ENCODE measurements at places on chromosomes 1 and 21.
A peak's percentile ranks its signal among the peaks of the same experiment; 100 is the strongest.

GRCh38 chr1:208112401-208112800 is 131.8 kb downstream of the PLXNA2 start:
- peak; percentile 17 for DNase-seq

GRCh38 chr1:190494451-190494850 is 16.8 kb upstream of the BRINP3 start:
- no peak for DNase-seq

DNA sequence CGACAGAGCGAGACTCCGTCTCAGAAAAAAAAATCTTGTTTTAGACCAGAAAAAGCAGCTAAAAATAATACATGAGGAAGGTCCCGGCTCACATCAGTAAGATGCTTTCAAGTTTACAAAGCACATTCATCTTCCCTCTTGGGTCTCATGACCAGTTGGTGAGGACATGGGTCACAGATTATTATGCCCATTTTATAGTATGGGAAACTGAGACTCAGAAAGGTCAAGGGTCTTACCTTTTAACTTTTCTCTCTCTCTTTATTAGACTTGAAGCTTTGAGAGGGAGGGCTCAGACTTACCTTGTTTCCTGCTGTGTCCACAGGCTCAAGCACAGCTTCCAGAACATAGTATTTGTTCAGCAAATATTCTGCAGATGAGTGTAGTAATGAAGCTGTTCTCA is 13.2 kb upstream of the RCC2 start:
- DNase-seq = no peak

GRCh38 chr1:225987491-225988316 is 11.4 kb downstream of the SDE2 start:
- no peak for DNase-seq

GRCh38 chr1:170705981-170706380 is 42.0 kb downstream of the PRRX1 start:
- no peak for DNase-seq

- no peak for DNase-seq
Observed at GRCh38 chr1:8218351-8219092, 99.4 kb upstream of the SLC45A1 start.

- no peak for DNase-seq
Observed at GRCh38 chr1:62398377-62398776, 38.5 kb upstream of the USP1 start.

DNA sequence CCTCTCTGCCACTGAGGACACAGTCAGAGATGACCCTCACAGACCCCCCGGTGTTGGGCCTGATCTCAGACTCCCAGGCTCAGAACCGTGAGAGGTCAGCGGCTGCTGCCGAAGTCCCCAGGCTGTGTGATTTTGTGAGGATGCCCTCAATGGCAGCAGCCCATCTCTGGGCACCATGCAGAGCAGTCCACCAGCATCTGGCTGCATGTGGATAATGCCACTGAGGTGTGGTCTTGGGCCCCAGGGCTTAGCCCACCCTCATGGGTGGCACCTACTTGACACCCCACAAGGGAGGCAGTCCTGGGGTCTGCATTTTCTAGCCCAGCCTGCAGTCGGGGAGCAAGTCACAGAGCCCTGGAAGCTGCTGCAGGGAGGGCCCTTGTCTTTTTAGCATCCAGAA is 5.5 kb upstream of the ACTRT2 start:
- no peak for DNase-seq

GRCh38 chr21:45670731-45671130 is 27.2 kb downstream of the PCBP3 start:
- no peak for DNase-seq

GRCh38 chr1:232452736-232453440 is 177.0 kb downstream of the SIPA1L2 start:
- no peak for DNase-seq

DNA sequence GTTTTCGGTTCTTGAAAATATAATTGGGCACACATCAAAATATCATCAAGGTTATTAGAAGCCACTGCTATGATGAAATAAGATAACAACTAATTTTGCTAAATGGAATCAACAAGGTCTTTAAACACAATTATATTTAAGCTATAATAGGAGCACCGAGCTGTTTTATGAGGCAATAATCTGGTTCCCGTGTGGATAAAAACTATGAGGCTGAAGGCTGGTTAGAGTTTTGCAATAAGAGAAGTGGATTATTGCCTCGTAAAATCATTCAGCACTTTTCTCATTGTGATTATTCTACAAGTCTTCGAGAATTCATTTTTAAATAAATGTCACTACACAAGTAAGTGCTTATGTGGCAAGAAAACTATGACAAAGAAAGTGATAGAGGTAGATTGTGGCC is 975.7 kb upstream of the ADGRL2 start:
- DNase-seq = no peak

GRCh38 chr1:8135250-8135649 is 109.1 kb upstream of the ERRFI1 start:
- DNase-seq = no peak

DNA sequence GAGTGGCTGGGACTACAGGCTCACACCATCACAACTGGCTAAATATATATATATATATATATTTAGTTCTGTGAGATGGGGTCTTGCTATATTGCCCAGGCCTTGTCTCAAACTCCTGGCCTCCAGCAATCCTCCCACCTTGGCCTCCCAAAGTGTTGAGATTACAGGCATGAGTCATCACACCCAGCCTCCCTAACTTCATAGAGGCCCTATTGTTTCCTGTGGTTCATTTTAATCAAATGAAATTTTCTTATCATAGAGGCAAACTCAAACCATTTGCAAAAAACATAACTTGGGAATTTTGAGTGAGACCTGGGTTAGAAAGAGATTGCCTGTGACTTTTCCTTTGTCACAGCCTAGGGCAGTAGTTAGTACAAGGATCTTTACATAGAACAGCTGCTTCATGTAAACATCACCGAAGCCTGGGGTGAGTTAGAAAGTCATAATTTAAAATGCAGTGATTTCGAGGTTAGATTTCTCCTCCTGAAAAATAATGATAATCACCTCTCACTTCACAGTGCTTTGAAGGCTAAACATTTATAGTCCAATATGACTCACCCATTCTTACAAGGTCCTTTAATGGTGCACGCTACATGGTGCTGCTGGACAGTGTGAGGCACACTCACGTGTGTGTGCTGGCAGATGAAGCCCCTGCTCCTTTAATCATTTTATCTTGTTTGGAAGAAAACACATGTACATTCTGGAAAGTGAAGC is 188.9 kb downstream of the RHOU start:
- DNase-seq = no peak

DNA sequence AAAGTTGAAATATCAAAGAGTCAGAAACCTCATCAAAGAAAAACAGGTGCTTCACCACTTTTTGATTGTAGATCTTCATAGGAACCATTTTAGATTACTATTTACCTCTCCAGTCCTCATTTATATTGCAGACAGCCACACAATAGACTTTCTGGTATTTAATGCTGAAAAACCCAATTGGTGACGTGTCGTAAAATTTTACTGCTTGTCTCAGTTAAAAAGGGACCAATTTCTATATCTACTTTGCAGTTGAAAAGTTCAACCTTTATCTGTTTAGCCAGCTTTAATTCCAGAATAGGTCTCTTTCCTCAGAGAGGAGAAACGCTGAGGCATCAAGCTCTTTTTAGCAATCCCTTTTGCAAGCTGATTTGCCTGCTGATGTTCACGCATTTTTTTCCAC is 1722.4 kb downstream of the PLA2G4A start:
- DNase-seq = no peak

GRCh38 chr1:28758420-28758819 is 21.7 kb downstream of the YTHDF2 start:
- no peak for DNase-seq

GRCh38 chr1:18516473-18516872 is 35.7 kb downstream of the KLHDC7A start:
- DNase-seq = no peak

GRCh38 chr1:97186381-97186780 is 464.8 kb downstream of the PTBP2 start:
- no peak for DNase-seq

GRCh38 chr1:218661411-218661810 is 316.3 kb downstream of the TGFB2 start:
- DNase-seq = no peak

DNA sequence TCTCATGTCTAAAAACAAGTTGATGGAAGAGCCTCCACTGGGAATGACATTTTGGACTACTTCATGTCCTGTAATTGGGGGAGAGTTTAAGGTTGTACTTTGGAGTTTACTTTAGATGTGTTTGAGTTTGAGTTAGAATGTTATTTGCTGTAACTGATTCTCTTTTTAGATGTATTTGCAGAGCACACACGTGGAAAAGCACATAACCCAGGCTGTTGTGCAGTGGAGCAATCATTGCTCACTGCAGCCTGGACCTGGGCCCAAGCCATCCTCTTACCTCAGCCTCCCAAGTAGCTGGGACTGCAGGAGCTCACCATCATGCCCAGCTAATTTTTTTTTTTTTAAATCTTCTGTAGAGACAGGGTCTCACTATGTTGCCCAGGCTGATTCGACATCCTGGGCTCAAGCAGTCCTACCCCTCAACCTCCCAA is 36.7 kb upstream of the SH3D21 start:
- no peak for DNase-seq

DNA sequence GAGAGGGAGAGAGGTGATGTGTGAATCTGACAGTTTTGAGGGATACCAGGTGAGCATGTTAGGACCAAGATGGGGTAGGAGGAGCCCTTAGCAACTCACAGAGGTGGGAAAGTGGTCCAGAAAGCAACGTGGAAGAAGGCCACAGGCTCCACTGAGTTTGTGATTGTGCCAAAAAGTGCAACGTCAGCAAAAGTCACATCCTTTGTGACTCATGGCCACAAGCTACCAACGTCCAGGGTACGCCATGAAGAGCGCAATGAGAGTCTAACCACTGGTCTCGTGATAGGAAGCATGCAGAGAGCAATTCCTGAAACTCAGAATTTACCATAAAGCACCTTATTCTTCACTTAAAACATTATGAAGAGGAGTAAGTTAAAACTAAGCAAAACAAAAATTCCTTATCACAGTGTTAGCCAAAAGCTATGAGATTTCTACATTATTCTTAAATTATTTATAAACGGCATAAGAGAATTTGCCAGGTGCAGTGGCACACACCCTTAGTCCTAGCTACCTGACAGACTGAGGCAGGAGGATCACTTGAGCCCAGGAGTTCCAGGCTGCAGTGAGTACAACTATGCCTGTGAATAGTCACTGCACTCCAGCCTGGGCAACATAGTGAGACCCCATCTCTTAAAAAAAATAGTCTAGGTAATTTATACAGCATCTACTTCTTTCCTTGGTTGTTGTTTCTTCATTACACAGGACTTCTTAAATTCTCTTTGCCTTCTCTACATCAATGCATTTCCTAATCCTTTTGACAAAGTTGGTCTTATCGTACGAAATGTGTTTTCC is 55.2 kb downstream of the COLGALT2 start:
- no peak for DNase-seq

- no peak for DNase-seq
Observed at GRCh38 chr21:32733990-32734613, 6.3 kb upstream of the SYNJ1 start.

DNA sequence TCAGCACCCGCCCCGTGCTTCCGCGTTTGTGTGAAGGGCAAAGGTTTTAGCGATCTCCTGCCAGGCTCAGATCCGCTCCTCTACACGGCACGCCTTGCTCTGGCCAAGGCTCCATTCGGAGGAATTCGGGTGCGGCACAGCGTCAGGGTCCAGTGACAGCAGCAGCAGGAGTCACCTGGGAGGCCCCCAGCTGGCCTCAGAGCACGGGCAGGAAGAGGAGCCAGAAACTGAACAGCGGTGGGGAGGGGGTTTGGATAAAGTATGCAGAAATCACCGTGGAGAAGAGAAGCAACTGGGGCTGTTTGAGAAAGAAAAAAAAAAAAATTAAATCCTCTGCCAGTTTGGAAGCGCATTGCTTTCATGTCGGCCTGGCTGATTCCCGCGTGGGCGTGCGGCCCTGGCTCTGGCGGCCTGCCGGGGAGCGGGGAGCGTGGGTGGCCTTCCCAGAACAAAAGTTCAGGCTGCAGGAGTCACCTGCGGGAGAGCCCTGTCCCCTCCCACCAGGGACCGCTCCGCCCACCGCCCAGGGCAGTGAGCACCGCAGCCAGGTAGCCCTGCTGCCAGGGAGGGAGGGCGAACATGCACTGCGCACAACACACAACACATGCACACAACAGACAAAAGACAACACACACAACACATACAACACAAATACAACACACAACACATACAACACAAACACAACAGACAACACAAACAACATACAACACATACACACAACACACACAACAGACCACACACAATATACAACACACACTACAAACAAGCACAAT is 107.6 kb downstream of the ETS2 start:
- peak; percentile 52 for DNase-seq

DNA sequence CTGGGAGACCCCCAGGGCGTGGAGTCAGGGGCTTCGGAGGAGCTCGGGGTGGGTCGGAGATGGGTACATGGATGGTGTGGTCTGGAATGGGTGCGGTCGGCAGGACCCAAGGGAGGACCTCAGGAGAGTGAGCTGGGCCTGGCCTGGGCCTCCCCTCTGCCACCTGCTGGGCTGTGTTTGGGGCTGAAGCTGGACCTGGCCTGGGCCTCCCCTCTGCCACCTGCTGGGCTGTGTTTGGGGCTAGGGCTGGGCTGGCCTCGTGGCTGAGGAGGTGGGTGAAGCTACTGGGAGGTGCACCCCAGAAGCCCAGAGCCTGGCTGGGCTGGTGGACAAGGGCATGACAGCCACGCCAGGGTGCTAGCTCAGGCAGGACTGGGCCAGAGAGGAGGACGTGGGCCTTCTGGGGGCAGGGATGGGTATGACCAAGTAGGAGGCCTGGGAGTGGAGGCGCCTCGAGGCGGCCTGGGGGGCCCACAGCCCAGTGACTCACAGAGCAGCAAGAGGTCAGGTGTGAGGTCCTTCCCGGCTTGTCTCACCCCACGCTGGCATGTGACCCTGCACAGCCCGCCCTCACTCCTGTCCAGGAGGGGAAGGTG is 14.5 kb downstream of the SAMD11 start:
- DNase-seq = no peak

DNA sequence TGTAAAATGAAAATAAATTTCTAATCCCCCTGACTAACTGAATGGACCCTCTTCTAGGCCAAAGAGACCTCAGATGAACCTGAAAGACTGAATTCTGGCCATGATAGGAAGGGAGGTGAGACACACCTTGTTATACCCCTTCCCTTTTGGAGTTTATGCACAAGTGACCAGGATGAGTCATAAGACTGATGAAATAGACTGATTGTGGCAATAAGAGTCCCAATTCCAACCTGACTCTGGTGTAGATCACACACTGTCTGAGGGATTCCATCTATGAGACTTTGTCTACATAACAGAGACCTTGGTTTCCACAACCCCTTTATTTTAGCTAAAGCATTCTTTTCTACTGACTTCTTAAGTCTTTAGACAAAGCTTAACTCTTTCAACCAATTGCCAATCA is 13.5 kb upstream of the OR2G2 start:
- no peak for DNase-seq

DNA sequence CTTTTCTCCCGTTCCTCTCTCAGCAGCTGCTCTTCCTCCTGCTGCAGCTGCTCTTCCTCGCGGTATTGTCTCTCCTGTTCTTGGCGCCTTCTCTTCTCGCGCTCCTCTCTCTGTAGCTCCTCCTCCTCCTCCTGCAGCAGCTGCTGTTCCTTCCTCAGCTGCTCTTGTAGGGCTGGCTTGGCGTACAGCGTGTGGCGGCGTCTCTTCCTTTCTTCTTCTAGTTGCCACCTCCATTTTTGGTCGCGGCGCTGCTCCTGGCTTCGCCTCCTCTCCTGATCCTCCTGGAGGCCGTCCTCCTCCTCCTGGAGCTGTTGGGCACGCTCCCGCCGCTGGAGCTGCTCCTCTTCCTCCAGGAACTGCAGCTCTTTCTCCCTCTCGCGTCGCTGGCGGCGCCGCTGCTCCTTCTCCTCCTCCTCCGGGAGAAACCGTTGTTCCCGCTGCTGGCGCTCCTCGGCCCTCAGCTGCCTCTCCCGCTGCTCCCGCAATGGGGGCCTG is 4.8 kb downstream of the TCHH start:
- DNase-seq = peak; percentile 65
